Breast epithelium (tissue), 4 donors: ENCODE measurements at places on chromosomes 2 and 18.

DNA sequence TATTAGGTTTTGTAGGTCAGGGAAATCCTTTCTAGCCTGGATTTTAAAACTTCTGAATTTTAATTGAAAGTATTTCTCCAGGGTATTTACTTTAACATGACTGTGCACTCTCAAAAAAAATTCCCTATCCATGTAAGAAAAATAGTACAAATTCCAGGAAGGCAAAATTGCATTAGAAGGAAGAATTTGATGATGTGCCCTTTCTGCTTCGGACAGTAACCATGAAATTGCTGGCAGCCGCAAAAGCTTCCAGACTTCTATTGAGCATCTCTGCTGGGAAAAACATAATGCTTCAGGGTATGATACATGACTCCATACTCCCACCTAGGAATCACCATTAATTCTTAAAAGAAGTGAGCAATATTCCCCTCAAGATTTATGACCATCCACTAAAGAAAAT is 17.2 kb upstream of the KLF7 start:
- no peak for DNase-seq

GRCh38 chr2:201642086-201642578 is 1.2 kb downstream of the TMEM237 start:
- DNase-seq: no peak

- no peak for DNase-seq
Observed at GRCh38 chr2:2333076-2333475, 2.0 kb upstream of the MYT1L start.

DNA sequence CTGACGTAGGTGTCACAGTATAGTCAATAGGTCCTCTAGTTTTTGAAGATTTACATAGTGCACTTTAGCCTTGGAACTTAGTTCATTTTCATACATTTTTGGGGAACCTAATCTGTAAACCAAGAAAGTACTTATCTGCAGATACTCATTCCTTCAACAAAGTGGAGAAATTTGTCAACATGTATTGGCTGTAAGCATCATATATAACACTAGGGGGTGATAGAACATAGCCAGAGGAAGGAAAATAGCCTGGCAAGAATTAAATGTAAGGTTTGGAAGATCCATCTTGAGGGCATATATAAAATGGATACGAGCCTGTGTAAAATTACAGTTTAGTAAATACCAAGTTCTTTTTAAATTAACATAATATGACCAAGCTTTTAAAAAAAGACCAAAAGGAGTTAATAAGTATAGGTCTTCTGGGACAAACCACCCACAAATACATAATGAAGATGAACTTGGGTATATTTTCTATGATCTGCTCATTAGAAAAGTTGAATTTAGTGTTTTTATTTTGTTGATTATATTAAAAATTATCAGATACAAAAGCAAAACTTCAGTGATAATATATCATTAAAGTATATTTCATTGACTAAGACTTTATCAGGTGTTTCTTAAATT is 18.2 kb downstream of the RPL37A start:
- DNase-seq: no peak
